ENCODE measurements at places on chromosomes 1 and 21.

DNA sequence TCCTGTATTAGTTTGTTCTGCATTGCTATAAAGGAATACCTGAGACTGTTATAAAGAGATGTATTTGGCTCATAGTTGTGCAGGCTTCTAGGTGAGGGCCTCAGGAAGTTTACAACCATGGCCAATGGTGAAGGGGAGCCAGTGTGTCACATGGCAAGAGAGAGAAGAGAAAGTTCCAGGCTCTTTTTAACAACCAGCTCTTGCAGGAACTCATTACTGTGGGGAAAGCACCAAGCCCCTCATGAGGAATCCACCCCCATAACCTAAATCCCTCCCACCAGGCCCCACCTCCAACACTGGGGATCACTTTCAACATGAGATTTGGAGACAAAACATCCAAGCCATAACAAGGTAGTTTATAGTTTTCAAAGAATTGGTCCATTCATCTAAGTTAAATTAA, 5.0 kb upstream of the MEAF6 start:
- no peak for DNase-seq

DNA sequence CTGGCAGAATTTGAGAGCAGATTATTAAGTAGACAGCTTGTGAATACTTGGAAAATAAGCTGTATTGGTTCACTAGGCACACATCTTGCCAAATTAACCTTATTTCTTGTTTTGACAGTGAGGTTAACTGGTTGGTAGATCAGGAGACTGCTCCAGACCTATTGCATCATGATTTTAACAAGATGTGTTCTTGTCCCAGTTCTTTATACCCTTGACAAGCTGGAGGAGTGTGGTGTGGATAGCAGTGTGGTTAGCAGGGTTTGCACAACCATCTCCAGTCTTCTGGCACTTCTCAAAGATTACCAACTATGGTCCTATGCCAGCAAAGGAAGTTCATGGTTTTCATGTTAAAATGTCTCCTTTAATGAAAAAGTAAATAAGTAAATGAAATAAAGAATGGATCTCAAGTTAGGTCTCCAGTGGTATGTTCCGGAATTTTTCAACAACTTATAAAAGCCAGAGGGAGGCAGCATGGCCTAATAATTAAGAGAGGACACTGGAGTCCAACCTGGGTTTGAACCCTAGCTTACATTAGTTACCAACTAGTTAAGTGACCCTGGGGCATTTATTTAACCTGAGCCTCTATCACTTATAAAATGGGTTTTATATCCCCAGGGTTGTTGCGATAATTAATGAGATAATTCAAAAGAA, 34.1 kb downstream of the DDX20 start:
- DNase-seq = no peak

GRCh38 chr1:150161747-150162581, 12.2 kb downstream of the PLEKHO1 start:
- no peak for DNase-seq

DNA sequence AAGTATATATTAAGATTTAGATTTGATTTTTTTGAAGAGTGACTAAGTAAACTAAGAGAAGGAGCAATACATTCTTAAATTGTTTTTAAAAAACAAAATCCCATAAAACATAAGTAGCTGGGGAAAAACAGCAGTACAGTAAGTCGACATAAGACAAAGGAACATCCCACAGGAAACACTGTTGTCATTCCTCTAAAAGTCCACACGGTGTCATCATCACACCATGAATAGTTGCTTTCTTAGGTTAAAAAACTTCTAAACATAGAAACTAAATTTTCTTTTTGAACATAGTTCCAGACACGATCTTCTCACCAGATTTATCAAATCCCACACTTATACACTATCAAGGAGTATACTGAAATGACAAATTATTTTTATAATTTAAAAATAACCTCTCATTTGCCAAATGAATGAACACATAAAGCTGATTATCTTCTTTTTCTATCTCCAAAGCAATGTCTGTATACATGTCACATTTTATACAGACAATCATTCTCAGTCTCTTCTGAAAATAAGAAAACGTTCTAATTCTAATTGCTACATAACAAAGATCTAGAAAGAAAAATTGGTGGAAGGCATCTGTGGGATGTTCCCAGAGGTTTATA, 15.8 kb downstream of the ODF2L start:
- DNase-seq = no peak

- no peak for DNase-seq
Measured at GRCh38 chr1:148315071-148315811, 163.2 kb upstream of the NBPF11 start.

DNA sequence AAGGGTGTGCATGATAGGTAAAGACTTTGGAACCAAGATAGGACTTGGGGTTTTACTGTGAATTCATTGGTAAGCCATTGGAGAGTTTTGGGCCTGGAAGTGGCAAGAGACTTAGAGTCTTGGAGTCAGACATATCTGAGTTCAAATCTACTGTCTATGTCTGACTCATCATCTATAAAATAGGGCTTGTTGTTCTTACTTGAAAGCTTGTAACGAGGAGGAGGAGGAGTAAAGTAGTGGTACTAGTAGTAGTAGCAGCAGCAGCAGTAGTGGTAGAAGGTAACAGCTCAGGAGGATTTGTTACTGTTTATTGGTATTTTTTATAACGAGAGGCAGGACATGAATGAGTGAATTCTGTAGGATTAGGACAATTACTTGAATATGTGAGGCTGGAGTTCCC, 62.7 kb downstream of the CACHD1 start:
- DNase-seq = no peak

GRCh38 chr1:31295874-31296485, 608 bp downstream of the SNRNP40 start:
- no peak for DNase-seq

DNA sequence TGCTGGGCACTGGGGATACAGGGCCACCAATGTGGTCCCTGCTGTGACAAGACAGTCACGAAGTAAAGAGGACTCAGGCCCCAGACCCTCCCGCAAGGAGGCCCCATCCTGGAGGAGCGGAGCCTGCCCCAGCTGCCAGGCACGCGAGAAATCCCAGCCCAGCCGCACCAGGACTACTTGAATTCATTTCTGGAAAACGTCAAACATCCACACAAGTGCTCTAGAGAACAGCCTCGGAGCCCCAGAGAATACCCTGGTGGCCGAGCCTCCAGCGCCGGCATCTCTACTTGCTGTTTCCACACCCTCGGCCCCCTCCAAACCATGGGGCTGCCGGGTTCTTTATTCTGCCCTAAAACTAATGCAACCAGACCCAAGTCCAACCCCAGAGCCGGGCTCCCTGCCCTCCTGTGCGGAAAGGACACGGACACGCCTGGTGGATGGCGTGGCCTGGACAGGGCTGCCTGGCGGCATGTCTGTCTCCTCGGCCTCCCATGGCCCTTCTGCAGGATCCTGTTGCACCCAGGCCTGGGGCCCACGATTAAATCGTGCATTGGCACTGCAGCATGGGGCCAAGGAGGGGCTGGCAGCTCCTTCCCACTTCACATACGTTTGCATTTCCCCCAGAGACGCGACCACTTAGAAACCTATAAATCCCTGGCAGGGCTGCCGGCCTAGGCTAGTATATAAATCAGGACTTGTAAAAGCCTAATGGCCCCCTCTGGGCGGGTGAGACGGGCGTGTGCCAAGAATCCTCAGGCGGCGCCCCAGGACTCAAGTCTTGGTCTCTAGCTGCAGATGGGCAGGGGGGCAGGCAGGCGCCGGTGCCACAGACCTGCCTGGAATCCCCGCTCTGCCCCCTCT, 41.2 kb downstream of the DMRTB1 start:
- no peak for DNase-seq

- no peak for DNase-seq
Measured at GRCh38 chr1:197065559-197065958, 1.5 kb downstream of the F13B start.

DNA sequence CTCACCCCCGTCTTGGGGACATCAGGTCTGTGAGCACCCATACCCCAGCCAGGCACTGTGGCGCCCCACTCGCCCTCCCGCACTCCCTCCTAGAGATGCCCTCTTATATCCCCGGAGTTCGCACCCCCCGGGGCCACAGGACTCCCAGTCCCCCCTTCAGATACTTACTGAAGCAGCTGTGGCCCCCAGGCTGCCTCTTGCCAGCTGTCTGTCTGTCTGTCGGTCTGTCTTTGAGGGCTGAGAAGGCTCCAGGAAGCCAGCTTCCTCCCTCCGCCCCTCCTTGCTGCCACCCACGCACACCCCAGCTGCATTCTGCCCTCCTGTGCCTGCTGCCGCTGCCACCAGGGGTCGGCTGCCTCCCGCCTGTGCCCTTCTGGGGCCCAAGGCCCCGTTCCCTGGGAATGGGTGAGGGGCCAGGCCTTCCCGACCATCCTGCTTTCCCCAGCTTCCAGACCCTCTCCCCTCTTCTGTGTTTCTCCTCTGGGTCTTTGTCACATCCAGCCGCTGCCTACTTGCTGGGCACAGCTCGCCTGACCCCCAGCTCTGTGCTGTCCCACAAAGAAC, at the start of gene PTPN7:
Gene PTPN7 (minus strand): TSS at position 226 of the 564 bp plus-strand sequence. CDS start 1,200 bp downstream, outside the sequence.
- DNase-seq = no peak

DNA sequence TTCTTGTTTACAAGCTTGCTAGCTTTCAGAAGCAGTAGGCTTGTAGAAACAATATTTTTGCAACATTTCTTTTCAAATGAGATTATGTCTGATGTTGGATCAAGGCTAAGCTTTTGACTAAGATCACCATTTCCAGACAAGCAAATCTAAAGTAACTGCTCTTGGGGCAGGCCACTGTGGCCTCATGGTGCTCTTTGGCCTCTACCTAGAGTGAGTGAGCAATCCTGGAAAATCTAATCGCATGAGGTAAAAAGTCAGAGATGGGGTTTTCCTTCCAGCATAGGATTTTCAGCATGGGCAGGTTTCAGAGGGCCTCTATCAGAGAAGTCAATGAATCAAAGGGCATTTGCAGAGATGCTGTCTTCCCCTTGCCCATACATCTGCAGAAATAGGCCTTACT, 331.9 kb downstream of the OMA1 start:
- DNase-seq = no peak

DNA sequence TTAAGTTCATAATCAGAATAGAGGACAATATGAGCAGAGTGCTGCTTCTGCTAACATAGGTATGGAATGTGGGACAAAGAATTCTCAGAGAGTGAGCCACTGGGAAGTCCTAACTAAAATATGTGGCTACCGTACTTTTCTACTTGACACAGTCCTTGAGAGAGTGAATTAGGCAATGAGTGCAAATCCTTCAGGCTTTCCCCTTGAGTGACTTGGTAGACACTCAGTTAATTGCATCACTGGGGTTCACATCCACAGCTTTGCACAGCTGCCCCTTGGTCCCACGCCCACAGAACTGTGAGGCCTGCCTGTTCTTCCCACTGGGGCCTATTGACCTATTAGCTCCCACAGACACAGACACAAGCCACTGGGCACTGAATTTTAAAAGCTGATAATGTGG, 40.5 kb upstream of the PAXBP1 start:
- no peak for DNase-seq

GRCh38 chr1:185129708-185130107, 27.0 kb downstream of the TRMT1L start:
- DNase-seq = no peak

- no peak for DNase-seq
Measured at GRCh38 chr1:1171546-1172340, 1.9 kb upstream of the TTLL10 start.

DNA sequence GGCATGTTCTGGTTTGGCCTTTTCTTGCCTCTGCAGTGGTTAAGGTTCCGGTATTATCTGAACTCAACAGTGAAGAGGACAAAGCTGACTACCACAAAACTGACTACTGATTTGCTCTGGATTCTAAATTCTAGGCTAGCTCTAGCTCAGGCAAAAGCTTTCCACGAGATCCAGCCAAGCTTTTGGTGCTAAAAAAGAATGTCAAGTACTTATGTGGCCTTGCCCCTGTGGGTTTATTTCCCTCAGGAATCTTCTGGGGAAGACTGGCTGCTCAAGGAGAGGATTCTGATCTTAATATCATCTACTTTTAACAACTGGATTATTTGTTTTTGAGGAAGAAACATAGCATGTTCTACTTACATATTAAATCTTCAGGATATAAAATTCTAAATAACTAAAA, 26.1 kb upstream of the MTMR11 start:
- DNase-seq = no peak

GRCh38 chr1:201311356-201312011, 28.2 kb downstream of the PKP1 start:
- DNase-seq = no peak

DNA sequence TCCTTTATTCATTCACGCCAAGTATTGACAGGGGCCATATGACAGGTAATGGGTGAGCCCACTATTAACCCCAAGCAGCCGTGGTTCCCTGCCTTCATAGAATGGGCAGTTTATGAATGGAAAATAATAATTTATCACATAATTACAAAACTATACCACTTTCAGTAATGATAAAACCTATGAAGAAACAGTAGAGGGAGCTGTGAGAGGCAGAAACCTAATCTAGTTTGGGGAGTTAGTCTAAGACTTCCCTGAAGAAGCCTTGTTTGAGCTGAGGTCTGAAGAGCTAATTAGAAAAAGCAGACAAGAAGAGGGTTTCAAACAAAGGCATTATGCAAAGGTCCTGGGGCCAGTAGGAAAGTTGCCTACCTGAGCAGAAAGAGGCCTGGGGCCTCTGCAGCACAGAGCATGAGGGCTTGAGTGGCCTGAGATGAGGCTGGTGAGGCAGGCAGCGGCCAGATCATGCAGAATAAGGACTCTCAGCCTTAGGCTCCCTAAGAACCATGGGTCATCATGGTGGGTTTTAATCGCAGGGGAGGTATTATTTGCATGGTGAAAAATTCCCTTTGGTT, 142.8 kb downstream of the ATG4C start:
- DNase-seq = no peak

DNA sequence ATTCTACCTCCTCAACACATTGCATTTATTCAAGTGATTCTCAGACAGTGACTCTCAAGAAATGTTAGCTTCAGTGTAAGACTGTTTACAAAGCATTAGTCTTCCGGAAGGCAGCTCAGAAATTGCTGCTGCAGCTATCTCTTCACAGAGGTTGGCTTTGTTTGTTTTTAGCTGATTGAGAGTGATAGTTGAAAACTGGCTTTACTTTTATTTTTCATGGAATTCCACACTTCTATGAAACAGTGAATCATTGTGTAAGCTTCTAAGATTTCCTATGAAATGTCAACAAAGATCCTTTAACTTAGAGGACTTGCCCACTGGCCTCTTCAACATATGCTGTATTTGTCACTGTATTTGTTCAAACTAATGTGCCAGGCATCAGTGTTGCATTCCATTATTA, 121.3 kb downstream of the TNNI3K start:
- no peak for DNase-seq
